A673 (cell line): ENCODE measurements at places on chromosomes 7 and 10. TPM values are rescaled to one million over a fixed set of nuclear protein-coding genes. Genes with fewer than 3 reads are reported as not detected.

GRCh38 chr10:110002801-110003523 lies 4.8 kb upstream of the ADD3 start:
- DNase-seq, result peak; percentile 66

DNA sequence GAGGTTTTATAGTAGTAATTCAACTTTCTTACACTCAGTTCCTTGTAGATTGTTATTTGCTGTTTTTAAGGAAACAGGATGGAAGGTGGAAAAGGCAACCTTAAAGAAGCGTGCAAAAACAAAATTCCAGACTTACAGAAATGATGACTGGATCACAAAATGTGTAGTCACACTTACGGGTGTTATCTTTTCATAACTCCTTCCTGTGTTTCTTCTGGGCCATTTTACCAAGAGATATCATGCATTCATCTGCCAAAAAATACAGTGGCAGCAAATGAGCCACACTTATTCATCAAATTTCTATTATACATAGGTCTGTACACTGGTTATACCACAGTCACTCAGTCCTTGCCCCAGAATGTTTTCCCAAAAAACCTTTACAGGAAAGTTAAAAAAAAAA lies 94.3 kb upstream of the IL6 start:
- DNase-seq, result no peak

ACHE gene
- 0.52 and 0.87 TPM in 2 replicates for total RNA-seq

- DNase-seq, result no peak
Measured at GRCh38 chr10:117662126-117662525, 119.6 kb downstream of the EMX2 start.

ANXA8 gene
- total RNA-seq, result not detected in 2 replicates

- no peak for DNase-seq
Measured at GRCh38 chr7:150980663-150981062, 2.5 kb upstream of the KCNH2 start.
